ENCODE measurements at places on chromosomes 13 and 19. TPM values are rescaled to one million over a fixed set of nuclear protein-coding genes. Genes with fewer than 3 reads are reported as not detected.

- no peak for DNase-seq
- peaks cover 14% of the 10 kb centered on the region for H3K4me1 ChIP-seq
- peaks cover 5% of the 10 kb centered on the region for H3K27me3 ChIP-seq
- H3K36me3 ChIP-seq, result no peaks in the 10 kb centered on the region
- peak overlapping the region; percentile 55 for H3K27ac ChIP-seq
These were observed 131.8 kb upstream of the WASF3 start for GRCh38 chr13:26425443-26426358.

DNA sequence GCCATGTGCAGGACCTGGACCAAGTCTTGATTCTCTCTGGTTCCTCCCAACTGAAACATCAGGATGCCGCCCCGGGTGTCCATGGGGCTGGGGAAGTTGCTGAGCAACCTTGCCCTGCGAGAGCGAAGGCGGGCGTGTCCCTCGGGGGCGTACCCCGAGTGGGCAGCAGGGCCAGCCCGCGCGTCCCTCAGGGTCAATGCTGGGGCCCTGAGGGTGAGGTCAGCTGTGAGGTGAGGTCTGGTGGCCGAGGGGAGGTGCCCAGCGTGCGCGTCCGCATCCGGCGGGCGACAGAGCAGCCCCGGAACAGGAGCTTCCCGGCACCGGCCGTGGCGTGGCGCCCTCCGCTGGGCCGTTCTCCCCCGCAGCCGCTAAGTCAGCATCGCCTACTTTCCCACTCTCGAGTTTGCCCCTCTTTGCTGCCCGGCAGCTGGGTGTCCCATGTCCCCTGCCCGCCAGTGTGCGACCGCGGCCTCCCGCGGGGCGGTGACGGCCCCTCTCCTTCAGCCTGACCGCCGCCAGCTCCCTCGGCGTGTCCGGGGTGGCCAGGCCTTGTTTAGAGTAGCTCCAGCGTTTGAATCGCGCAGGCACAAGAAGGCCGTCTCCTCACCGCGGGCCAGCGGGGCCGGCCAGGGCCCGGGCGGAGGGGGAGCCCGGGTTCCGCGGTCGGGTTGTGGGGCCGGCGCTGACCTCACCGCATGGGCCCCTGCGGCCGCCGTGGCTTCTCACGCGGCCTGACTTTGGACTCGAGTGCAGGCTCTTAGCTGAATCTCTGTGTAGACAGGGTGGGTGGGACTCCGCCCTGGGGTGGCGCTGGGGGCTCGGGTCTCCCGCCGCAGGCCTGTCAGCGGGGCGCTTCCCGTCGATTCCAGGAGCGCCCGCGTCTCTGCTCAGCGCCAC is 33.0 kb downstream of the GJA3 start:
- H3K36me3 ChIP-seq, result no peaks in the 10 kb centered on the region
- no peak for DNase-seq
- H3K4me1 ChIP-seq, result peaks cover 9% of the 10 kb centered on the region
- no peaks in the 10 kb centered on the region for H3K27me3 ChIP-seq

NOTCH3 gene
- 278 TPM for total RNA-seq

- H3K27ac ChIP-seq, result peak overlapping the region; percentile 72
- no peaks in the 10 kb centered on the region for H3K27me3 ChIP-seq
- H3K36me3 ChIP-seq, result no peaks in the 10 kb centered on the region
- no peaks in the 10 kb centered on the region for H3K4me1 ChIP-seq
These were observed 84.3 kb downstream of the FGF14 start for GRCh38 chr13:102317593-102317992.

- DNase-seq, result no peak
- no peak overlapping the region for H3K4me3 ChIP-seq
- H3K4me1 ChIP-seq, result no peaks in the 10 kb centered on the region
- no peaks in the 10 kb centered on the region for H3K36me3 ChIP-seq
These were observed 117.2 kb downstream of the UBL3 start for GRCh38 chr13:29733147-29733611.

GRCh38 chr13:49292742-49293486 is 45.2 kb downstream of the CDADC1 start:
- H3K36me3 ChIP-seq, result peaks cover 12% of the 10 kb centered on the region
- no peaks in the 10 kb centered on the region for H3K4me1 ChIP-seq

STARD13 gene
- 1.3 TPM for total RNA-seq

DNA sequence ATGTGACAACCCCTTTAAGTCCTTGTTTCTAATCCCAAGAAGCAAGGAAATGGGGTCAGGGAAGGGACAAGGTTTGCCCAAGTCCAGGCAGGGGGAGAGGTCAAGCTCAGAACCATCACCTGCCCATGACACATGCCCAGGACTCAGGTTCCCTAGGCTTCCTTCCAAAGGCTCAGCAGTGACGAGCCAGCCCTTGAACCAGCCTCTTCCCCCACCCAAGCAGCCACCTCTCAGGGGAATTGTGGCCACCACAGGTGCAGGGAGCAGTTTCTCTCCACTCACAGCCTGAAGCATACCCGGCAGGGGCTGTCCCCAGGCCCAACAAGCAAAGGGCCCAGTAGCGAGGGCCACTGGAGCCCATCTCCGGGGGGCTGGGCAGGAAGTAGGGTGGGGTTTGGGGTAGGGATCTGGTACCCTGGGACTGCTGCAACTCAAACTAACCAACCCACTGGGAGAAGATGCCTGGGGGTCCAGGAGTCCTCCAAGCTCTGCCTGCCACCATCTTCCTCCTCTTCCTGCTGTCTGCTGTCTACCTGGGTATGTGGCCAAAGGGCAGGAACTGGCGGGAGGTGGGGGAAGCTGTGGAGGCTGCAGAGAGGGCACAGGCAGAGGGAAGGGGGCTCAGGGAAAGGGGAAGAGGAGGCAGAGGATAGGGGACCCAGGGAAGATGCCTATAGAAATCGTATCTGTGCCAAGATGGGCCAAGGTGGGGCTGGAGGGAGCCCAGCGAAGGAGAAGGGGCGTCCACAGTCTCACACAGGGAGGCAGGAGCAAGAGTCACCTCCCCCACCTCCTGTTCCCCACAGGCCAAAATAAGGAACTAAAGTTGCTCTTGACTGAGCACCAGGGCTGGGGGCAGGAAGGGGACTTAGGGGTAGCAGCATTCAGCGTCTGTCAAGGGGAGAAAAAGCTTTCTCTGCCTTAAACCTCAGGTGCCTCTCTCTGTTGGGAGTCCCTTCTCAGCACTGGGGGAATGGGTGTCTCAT is at the start of gene CD79A:
CD79A (plus strand) TSS at position 433 of the 986 bp plus-strand sequence; CDS start at position 459, 26 bp downstream.
- no peaks in the 10 kb centered on the region for H3K27me3 ChIP-seq
- no peak within 1 kb of the TSS for H3K27ac ChIP-seq

DNA sequence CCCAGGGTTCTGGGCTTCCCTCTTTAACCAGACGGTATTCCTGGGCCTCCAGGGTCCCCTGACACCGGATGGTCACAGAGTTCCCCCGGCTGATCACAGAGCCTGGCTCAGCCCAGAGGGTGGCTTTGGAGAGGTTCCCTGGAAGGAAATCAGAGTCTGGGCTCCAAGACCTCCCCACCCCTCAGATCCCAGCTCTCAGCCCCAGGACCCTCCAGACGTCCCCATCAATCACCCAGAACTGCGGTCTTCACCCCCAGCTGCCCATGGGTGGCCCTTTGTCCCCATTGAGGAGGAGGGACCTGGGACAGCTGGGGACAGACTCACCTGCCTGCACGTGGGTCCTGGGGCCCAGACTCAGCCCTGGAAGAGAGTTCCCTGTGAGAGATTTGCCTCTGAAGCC is 955 bp downstream of the LILRA5 start:
- no peak overlapping the region for H3K4me3 ChIP-seq
- no peaks in the 10 kb centered on the region for H3K36me3 ChIP-seq
- no peak for DNase-seq
- H3K4me1 ChIP-seq, result no peaks in the 10 kb centered on the region

- H3K27me3 ChIP-seq, result no peaks in the 10 kb centered on the region
- H3K4me3 ChIP-seq, result peak overlapping the region; percentile 57
- no peak for DNase-seq
- H3K27ac ChIP-seq, result peak overlapping the region; percentile 75
- H3K36me3 ChIP-seq, result peaks cover 29% of the 10 kb centered on the region
- H3K4me1 ChIP-seq, result peaks cover 82% of the 10 kb centered on the region
These were observed 12.8 kb downstream of the POLR2E start for GRCh38 chr19:1082165-1082927.

TPTE2 gene
- total RNA-seq, result not detected

GRCh38 chr13:113117335-113117872 is 5.2 kb upstream of the F10 start:
- no peak overlapping the region for H3K27ac ChIP-seq
- no peak overlapping the region for H3K4me3 ChIP-seq
- H3K4me1 ChIP-seq, result peaks cover 5% of the 10 kb centered on the region
- H3K27me3 ChIP-seq, result peaks cover 24% of the 10 kb centered on the region

IL11 gene
- total RNA-seq, result not detected

DNA sequence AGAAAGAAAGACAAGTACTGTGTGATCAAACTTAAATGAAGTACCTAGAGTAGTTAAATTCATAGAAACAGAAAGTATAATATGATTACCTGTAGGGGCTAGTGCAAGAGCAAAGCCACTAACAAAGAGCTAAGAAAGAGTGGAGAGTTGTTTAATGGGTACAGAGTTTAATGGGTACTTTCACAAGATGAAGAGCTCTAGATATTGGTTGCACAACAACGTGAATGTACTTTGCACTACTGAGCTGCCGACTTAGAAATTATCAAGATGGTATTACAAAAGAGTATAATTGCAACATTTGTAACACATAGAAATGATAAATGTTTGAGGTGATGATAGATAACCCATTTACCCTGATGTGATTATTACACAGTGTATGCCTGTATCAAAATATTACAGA is 140.3 kb upstream of the GPC6 start:
- H3K27ac ChIP-seq, result no peak overlapping the region
- H3K27me3 ChIP-seq, result no peaks in the 10 kb centered on the region
- no peak overlapping the region for H3K4me3 ChIP-seq
- no peaks in the 10 kb centered on the region for H3K4me1 ChIP-seq
- no peak for DNase-seq

- H3K27me3 ChIP-seq, result no peaks in the 10 kb centered on the region
- H3K36me3 ChIP-seq, result no peaks in the 10 kb centered on the region
- H3K4me3 ChIP-seq, result no peak overlapping the region
- peaks cover 18% of the 10 kb centered on the region for H3K4me1 ChIP-seq
- H3K27ac ChIP-seq, result no peak overlapping the region
These were observed 162.5 kb downstream of the KCTD12 start for GRCh38 chr13:76723551-76724232.

ZNF667 gene
- 0.64 TPM for total RNA-seq

DNA sequence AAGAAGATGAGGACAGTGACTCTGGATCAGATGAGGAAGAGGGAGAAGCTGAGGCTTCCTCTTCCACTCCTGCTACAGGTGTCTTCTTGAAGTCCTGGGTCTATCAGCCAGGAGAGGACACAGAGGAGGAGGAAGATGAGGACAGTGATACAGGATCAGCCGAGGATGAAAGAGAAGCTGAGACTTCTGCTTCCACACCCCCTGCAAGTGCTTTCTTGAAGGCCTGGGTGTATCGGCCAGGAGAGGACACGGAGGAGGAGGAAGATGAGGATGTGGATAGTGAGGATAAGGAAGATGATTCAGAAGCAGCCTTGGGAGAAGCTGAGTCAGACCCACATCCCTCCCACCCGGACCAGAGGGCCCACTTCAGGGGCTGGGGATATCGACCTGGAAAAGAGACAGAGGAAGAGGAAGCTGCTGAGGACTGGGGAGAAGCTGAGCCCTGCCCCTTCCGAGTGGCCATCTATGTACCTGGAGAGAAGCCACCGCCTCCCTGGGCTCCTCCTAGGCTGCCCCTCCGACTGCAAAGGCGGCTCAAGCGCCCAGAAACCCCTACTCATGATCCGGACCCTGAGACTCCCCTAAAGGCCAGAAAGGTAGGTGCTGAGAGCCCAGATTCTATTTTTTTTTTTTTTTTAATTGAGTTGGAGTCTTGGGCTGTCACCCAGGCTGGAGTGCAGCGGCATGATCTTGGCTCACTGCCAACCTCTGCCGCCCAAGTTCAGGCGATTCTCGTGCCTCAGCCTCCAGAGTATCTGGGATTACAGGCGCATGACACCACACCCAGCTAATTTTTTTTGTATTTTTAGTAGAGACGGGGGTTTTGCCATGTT is 2.3 kb downstream of the PPP1R15A start:
- peak overlapping the region; percentile 99 for H3K27ac ChIP-seq
- H3K4me3 ChIP-seq, result peak overlapping the region; percentile 99
- peaks cover 31% of the 10 kb centered on the region for H3K4me1 ChIP-seq
- DNase-seq, result no peak
- peaks cover 64% of the 10 kb centered on the region for H3K36me3 ChIP-seq

GRCh38 chr13:98026457-98026857 is 73.0 kb downstream of the IPO5 start:
- H3K36me3 ChIP-seq, result no peaks in the 10 kb centered on the region
- H3K27ac ChIP-seq, result no peak overlapping the region
- H3K4me3 ChIP-seq, result no peak overlapping the region

DNA sequence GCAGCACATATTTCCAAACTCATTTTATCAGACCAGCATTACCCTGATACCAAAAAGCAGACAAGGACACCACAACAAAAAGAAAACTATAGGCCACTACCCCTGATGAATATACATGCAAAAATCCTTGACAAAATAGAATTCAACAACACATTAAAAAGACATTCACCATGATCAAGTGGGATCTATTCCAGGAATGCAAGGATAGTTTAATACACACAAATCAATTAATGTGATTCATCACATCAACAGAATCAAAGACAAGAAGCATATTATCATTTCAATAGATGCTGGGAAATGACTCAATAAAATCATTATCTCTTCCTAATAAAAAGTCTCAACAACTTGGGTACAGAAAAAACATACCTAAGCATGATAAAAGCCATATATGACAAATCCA is 11.2 kb downstream of the ZNF347 start:
- H3K4me1 ChIP-seq, result no peaks in the 10 kb centered on the region
- H3K27ac ChIP-seq, result no peak overlapping the region
- H3K36me3 ChIP-seq, result peaks cover 14% of the 10 kb centered on the region
- H3K27me3 ChIP-seq, result no peaks in the 10 kb centered on the region
- H3K4me3 ChIP-seq, result no peak overlapping the region

GRCh38 chr13:20359335-20359734 is 127.2 kb upstream of the GJB6 start:
- no peaks in the 10 kb centered on the region for H3K27me3 ChIP-seq
- H3K4me1 ChIP-seq, result peaks cover 15% of the 10 kb centered on the region
- no peak for DNase-seq
- no peak overlapping the region for H3K4me3 ChIP-seq
- peak overlapping the region; percentile 14 for H3K27ac ChIP-seq

- peaks cover 8% of the 10 kb centered on the region for H3K36me3 ChIP-seq
- H3K4me3 ChIP-seq, result peak overlapping the region; percentile 71
- H3K4me1 ChIP-seq, result peaks cover 79% of the 10 kb centered on the region
- H3K27ac ChIP-seq, result peak overlapping the region; percentile 98
These were observed 7.7 kb upstream of the CIRBP start for GRCh38 chr19:1261538-1261797.

DNA sequence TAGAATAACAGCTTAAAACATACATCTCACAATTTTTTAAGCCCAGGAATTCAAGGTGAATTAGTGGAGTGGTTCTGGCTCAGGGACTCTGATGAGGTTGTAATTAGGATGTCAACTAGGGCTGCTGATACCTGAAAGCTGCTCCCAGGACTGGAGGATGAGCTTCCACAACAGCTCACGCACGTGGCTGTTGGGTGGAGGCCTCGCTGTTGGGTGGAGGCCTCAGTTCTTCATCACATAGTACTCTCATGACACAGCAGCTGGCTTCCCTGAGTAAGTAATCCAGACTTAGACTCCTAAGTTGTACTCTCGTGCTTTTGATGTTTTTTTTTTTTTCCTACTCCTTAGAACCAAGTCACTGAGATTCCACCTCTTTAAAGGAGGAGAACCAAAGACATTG is 577.1 kb upstream of the PRR20A start:
- H3K36me3 ChIP-seq, result no peaks in the 10 kb centered on the region
- no peak overlapping the region for H3K27ac ChIP-seq
- no peaks in the 10 kb centered on the region for H3K4me1 ChIP-seq
- no peaks in the 10 kb centered on the region for H3K27me3 ChIP-seq
- H3K4me3 ChIP-seq, result no peak overlapping the region

Data from esophagus squamous epithelium (tissue), 5 donors.